ENCODE measurements at places on chromosomes 5 and 9. TPM values are rescaled to one million over a fixed set of nuclear protein-coding genes. Genes with fewer than 3 reads are reported as not detected.

DNA sequence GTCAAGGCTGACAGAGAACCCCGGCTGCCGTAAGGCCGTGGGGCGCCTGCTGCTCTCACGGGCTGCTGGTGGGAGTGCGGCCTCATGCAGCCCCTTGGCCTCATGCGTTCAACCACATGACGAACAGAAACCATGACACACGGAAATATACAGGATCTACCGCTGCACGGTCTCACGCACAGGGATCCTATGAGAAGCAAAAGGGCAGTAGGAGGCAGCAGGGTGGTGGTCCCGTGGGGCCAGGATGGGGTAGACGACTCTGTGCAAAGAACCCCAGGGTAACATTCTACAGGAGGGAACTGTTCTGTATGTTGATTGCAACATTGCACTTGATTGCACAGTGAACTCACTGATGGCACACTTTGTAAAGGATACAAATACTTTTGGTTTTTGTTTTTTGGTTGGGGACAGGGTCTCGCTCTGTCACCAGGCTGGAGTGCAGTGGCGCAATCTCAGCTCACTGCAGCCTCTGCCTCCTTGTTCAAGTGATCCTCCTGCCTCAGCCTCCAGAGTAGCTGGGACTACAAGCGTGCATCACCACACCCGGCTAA lies 51.6 kb downstream of the NACC2 start:
- no peaks in the 10 kb centered on the region for H3K27me3 ChIP-seq
- no peak overlapping the region for H3K27ac ChIP-seq
- H3K4me3 ChIP-seq: no peak overlapping the region
- no peak for DNase-seq
- peaks cover 22% of the 10 kb centered on the region for H3K4me1 ChIP-seq
- peaks cover 33% of the 10 kb centered on the region for H3K36me3 ChIP-seq

DNA sequence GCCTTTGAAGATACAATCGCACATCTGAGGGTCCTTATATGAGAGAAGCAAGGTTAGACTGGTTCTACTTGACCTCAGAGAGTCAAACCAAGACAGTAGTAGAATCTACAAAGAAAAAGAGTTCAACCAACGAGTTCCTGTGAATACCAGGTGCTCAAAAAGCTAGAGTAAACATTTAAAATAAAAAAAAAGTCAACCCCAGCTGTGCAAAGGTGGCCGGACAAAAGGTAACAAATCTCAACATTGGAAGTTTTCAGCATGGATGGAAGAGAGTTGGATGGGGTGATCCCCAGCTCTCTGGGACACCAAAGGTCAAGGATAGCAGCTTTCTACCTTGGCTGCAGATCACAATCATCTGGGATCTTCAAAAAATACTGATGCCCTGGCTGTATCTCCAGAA lies 14.4 kb downstream of the SHB start:
- no peaks in the 10 kb centered on the region for H3K27me3 ChIP-seq
- no peak overlapping the region for H3K4me3 ChIP-seq
- no peak overlapping the region for H3K27ac ChIP-seq
- H3K36me3 ChIP-seq: peaks cover 4% of the 10 kb centered on the region

DNA sequence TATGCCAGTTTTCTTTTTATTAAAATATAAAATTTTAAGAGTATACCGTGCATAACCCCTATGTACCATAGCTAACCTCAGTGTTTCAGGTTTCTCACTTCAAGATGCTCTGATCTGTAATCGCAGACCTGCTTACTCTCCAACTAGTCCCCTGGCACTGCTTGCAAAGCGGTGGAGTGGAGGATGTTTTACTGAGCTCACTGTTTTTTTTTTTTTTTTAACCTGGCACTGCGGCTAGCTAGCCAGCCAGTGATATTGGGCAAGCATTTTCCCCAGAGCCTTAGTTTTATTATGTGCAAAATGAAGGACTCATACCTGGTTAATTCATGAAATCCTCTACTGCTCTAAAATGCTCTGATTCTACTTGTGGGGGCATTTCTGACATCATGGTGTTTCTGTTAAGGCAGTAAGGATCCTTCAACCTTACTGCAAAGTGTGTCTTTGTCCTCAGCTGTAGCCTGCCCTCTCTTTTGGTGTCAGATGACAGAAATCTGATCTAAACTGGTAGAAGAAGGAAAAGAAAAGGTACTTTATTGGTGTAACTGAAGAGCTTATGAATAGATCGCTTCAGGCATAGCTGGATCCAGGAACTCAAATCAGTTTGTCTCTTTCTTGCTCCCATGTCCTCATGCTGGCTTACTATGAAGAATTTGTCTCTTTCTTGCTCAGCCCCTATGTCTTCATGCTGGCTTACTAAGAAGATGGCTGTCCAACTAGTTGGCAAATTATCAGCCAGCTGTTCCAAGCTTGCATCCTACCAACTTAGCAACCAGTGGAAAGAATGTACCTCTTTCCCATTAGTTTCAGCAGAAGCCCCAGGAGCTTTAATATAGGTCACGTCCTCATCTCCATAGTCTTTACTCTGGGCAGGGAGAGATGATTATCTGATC lies 59.8 kb downstream of the DOCK2 start:
- peaks cover 44% of the 10 kb centered on the region for H3K36me3 ChIP-seq
- no peak overlapping the region for H3K27ac ChIP-seq
- H3K4me1 ChIP-seq: no peaks in the 10 kb centered on the region

DNA sequence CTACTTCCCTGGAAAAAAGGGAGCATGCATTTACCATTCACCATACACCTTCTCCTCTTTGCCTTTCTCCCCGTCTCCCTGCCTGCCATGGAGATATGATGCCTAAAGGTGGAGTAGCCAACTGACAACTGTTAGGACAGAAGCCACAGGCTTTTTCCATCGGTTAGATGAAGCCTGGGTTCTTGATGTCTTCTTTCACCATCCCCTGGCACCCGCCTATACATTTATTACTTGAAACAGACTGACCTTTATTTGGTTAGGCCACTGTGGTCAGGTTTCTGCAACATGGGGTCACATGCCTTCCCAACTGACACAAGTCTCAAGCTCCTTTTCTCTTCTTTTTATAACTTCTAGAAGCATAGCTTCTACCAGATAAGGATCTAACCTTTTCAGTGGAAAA lies 7.1 kb downstream of the LCP2 start:
- peaks cover 57% of the 10 kb centered on the region for H3K36me3 ChIP-seq
- no peak overlapping the region for H3K4me3 ChIP-seq
- peaks cover 70% of the 10 kb centered on the region for H3K4me1 ChIP-seq
- no peak for DNase-seq
- H3K27me3 ChIP-seq: no peaks in the 10 kb centered on the region

GRCh38 chr5:137342764-137343163 lies 156.4 kb downstream of the SPOCK1 start:
- H3K4me3 ChIP-seq: no peak overlapping the region
- H3K27ac ChIP-seq: no peak overlapping the region
- H3K36me3 ChIP-seq: no peaks in the 10 kb centered on the region
- no peak for DNase-seq
- no peaks in the 10 kb centered on the region for H3K27me3 ChIP-seq

DNA sequence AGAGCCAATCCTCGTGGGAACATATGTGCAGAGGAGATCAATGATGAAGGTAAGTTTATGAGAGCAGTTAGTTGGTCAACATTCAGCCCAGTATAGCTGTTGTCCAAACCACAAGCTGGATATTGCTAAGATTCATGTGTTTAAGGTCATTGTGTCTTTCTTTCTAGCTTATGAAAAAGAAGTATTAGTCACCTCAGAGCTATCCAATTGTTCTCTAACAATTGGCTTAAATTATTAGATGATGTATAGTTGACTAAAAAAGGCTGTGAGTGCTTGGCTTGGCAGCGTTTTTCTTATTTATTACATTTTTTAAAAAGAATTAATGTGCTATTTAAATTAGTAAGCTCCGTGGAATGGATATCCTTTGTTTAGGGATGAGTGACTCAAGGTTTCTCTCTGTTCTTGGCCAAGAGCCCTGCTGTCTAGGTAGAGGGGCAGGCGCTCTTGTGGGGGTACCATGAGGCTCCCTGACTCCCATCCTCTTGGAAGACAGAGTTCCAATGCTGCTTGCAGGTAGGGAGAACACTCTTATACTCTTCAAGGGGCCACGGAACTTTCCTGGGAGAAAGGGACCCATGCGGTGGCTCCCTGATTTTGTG lies 487.4 kb downstream of the IRX1 start:
- no peaks in the 10 kb centered on the region for H3K27me3 ChIP-seq
- no peak overlapping the region for H3K27ac ChIP-seq
- no peak overlapping the region for H3K4me3 ChIP-seq
- H3K36me3 ChIP-seq: no peaks in the 10 kb centered on the region

- H3K4me3 ChIP-seq: no peak overlapping the region
- H3K27ac ChIP-seq: no peak overlapping the region
- no peaks in the 10 kb centered on the region for H3K4me1 ChIP-seq
- no peak for DNase-seq
- H3K27me3 ChIP-seq: no peaks in the 10 kb centered on the region
Measured at GRCh38 chr9:69444021-69444420, 119.0 kb downstream of the ENTREP1 start.

DNA sequence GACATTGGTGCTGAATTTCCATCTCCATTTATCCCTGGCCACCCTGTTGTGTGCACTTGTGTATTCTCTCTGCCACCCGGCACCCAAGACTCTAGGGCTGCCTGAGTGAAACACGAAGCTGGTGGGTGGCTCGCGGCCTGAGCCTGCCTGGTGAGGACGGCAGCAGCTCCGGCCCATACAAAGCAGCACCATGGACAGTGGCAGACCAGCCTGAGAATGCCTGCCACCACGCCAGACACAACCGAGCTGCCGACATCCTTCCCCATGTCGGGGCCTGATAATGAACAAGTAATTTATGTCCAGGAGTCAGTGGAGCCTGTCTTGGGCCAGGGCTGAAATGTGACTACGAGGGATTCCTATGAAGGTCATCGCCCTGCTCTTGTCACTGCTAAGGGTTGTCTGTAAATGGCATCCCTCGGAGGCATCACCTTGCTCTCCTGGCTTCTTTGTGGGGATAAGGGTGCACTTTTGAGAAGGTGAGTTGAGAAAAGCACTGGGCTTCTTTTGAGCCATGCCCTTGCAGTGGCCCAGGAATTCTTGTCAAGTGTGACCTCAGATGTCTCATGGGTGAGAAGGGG lies 175.7 kb downstream of the MELK start:
- peaks cover 7% of the 10 kb centered on the region for H3K27me3 ChIP-seq
- H3K36me3 ChIP-seq: no peaks in the 10 kb centered on the region
- H3K4me3 ChIP-seq: no peak overlapping the region
- no peaks in the 10 kb centered on the region for H3K4me1 ChIP-seq
- no peak overlapping the region for H3K27ac ChIP-seq

- H3K36me3 ChIP-seq: no peaks in the 10 kb centered on the region
- H3K27me3 ChIP-seq: no peaks in the 10 kb centered on the region
- no peaks in the 10 kb centered on the region for H3K4me1 ChIP-seq
- no peak for DNase-seq
- H3K4me3 ChIP-seq: no peak overlapping the region
- H3K27ac ChIP-seq: no peak overlapping the region
Measured at GRCh38 chr5:30894811-30895210, 298.7 kb upstream of the CDH6 start.

- no peak overlapping the region for H3K27ac ChIP-seq
- H3K4me1 ChIP-seq: no peaks in the 10 kb centered on the region
- H3K36me3 ChIP-seq: no peaks in the 10 kb centered on the region
- H3K4me3 ChIP-seq: no peak overlapping the region
Measured at GRCh38 chr5:174759091-174759490, 34.7 kb downstream of the MSX2 start.

DNA sequence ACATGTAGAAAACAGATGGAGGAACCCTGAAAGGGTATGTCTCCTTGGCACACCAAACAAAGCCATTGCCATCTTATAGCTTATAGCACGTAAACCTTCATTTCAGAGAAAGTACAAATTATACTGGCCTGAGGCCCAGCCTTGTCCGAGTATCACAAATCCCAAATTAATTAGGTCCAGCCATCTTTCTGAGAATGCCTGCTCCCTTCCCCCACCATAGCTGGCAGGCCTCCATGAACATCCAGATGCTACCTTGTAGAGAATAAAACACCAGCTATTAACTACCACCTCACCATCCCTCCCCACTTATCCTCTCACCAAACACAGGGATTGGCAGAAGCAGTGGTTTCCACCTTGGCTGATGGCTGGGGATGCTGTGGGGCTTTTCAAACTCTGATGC lies 224.0 kb downstream of the SPOCK1 start:
- H3K27ac ChIP-seq: no peak overlapping the region
- no peaks in the 10 kb centered on the region for H3K4me1 ChIP-seq
- no peaks in the 10 kb centered on the region for H3K27me3 ChIP-seq
- no peak for DNase-seq
- no peak overlapping the region for H3K4me3 ChIP-seq

DNA sequence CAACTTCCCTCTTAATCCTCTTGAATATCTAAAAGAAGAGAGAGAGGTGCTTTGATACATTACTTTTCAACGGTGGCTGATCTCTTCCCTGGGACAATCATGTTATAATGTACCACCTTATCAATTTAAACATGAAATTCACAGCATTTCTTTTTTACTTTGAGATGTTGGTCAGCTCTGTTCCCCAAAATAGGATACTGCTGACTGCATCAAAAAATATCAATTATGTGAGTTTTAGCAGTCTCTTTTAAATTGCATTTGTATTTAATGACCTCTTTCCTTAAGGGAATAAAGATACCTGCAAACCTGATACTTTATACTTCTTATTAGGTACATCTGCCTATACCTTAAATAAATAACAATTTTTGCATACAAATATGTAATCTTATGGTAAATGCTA lies 58.4 kb upstream of the MARCHF11 start:
- H3K27ac ChIP-seq: no peak overlapping the region
- DNase-seq: no peak
- no peaks in the 10 kb centered on the region for H3K27me3 ChIP-seq

DNA sequence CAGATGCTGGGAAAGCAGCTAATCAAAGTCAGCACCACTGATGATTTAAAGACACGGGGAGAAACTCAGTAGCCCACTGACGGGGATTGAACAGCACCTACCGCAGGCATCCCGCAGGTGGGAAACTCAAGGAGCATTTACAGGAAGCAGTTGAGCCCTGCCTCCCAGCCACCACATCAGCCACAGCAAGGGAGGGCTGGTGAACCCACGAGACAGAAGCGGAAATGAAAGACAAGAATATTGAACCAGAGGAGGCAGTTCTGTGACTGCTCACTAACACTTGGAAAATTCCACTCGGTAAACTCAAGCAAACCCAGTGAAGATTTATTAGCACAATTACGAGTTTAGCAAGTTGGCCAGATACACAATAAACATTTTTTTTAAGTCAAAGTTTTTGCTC lies 10.6 kb upstream of the FAM163B start:
- H3K4me3 ChIP-seq: no peak overlapping the region
- peaks cover 7% of the 10 kb centered on the region for H3K4me1 ChIP-seq
- peaks cover 29% of the 10 kb centered on the region for H3K27me3 ChIP-seq
- no peaks in the 10 kb centered on the region for H3K36me3 ChIP-seq
- no peak overlapping the region for H3K27ac ChIP-seq
- DNase-seq: no peak

Gene PCDHGB2
- 3.7 TPM for total RNA-seq

Gene WNT8A
- total RNA-seq: not detected

Gene PCA3
- total RNA-seq: not detected

Gene APBB3
- total RNA-seq: 25.1 TPM

Gene UBLCP1
- 28.9 TPM for total RNA-seq

Gene P4HA2
- total RNA-seq: 75.7 TPM

Gene QRFP
- total RNA-seq: not detected

Gene CDC25C
- total RNA-seq: 0.47 TPM

Data from lower lobe of right lung (tissue), 2 donors.